ENCODE measurements at places on chromosomes 16 and 17.

- DNase-seq, result no peak
Observed at GRCh38 chr17:13484020-13484419, 117.7 kb downstream of the HS3ST3A1 start.

DNA sequence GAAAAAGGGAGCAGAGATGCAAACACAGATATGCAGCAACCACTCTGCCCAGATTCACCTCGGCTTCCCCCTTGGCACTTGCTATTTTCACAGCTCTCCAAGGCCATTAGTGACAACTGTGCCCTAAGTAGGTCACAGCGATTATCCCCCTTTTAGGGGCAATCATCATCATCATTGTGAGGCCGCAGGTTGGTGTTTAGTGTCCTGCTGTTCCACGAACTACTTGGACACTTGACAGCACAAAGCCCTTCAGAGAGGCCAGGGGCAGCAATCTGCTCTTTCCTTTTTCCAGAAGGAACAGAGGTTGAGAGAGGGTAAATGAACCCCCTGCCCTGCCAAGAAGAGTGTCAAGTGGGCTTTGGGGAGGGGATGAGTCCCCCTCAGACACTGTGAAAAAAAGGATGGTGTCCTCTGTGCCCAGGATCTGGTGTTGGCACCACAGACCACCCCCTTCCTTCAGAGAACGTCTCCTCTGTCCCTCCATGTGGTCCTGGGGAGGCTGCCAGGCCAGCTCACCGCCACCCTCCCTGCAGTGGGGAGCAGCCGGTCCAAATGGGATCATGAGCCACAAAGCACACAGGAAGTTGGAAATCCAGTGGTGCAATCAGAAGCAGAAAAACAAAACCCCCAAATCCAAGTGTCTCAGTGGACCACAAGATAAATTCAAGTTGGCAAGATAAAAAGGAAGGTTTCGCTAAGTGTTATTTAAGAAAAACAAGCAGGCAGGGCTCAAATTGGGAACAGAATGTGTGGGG is 78.4 kb upstream of the MED9 start:
- peak; percentile 88 for DNase-seq

DNA sequence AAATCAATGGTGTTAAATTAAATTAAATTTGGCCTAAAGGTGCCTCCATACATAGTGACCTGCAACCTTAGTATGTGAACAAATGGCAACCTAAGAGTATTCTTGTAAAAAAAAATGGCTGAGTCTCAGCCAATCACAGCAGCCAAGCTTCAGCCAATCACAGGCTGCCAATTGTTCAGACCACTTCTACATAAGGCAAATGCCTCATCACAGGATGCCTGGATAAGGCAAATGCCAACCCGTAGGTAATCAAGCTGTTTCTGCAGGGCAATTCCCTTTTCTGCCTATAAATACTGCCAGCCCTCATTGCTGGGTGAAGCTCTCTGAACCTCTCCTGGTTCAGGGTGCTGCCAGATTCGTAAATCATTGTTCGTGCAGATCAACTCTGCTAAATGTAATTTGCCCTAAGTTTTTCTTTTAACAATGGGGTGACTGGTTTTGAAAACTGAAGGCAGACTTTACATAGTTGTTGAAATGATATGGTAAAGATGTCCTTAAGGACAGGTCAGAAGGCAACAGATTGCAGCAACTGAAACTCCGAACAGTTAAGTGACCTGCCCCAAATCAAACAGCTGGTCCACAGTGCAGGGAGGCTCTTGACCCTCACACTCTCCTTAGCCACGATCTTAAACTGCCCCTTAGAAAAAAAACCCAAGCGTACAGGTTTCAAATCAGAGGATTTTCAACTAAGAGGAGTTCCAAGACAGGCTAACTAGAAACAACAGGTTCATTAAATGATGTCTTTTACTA is 50.3 kb downstream of the N4BP1 start:
- DNase-seq, result no peak

DNA sequence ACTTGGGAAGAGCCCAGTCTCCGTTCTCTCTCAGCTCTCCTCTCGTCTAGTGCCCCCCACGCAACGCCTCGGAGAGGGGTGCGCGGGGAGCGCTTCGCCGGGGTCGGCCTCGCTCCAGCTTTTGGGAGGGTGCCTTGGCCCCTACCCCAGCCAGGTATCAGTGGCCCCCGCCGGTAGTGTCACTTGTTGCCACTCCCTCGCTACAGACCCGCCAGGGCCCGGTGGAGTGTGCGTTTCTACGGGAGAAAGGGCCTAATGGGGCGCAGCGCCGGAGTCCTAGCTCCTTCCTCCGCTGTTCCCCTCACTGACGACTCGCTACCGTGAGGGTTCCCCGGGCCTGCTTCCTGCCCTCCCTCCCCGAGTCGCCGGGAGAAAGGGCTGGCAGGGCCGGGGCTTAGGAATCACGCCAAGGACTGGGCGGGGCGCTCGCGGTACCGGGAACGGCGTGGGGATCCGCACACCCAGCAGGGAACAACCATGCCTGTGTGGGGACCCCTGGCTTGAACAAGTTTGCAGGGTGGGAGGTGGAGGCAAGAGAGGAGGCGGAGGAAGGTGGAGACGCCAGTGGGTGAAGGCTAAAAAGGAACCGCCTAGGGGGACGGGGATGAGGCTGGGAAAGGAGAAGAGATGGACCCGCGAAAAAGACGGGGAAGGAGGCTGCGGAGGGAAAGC is 997 bp upstream of the CDH11 start:
- no peak for DNase-seq

- DNase-seq, result no peak
Observed at GRCh38 chr17:34366010-34366409, 3.0 kb upstream of the CCL1 start.

- DNase-seq, result no peak
Observed at GRCh38 chr16:53090591-53091411, 36.0 kb downstream of the CHD9 start.

- peak; percentile 38 for DNase-seq
Observed at GRCh38 chr17:59829217-59830006, 63.3 kb downstream of the TUBD1 start.

- no peak for DNase-seq
Observed at GRCh38 chr16:67022531-67023214, 6.3 kb upstream of the CBFB start.

GRCh38 chr16:26651464-26651863 is 415.3 kb upstream of the C16orf82 start:
- DNase-seq, result no peak

GRCh38 chr17:8441690-8442089 is 6.0 kb downstream of the NDEL1 start:
- DNase-seq, result no peak
